ENCODE measurements at places on chromosomes 3 and 15. TPM values are rescaled to one million over a fixed set of nuclear protein-coding genes. Genes with fewer than 3 reads are reported as not detected.
A peak's percentile ranks its signal among the peaks of the same experiment; 100 is the strongest.

DNA sequence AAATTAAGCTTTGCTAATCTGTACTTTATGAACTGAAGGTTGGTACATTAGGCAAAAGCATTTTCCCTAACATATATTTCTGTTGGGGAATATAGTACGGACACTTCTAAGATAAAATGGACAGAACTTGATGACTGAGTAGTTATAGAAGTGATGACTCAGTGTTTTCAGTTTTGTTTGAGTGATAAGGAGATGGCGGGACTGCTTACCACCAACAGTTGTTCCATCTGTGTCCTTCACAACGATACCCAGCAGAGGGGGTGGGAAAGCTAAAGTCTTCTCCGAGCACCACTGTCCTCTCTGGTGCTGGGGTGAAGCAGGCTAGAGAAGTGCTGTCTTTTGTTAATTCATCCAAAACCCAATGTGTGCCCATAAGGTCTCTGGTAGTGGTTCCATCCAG is 195.8 kb downstream of the CD47 start:
- ATAC-seq: peak; percentile 69

DNA sequence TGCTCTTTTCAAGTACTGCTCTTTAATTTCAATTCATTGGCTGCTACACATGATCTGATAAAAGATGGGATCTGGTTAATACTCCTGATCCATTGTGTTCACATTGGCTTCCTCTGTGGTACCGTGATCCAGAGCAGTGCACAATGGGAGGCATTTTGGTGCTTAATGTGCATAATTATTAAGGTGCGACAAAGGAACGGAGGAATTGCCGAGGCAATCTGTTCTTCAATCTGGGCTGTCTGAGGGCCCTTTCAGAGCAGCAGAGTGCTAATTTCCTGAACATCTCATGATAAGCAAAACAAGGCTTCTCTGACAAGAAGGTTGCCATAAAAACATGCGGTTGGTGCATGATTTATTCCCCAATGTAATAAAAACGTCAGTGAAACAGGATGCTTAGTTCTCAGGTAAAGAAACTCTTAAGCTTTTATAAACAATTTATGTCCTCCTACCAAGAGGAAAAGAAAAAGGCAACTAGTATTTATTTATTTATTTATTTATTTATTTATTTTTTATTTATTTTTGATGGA is 64.0 kb upstream of the EPHA3 start:
- ATAC-seq: no peak

- ATAC-seq: no peak
Measured at GRCh38 chr15:26739791-26740190, 33.1 kb downstream of the GABRB3 start.

Gene PLSCR2
- not detected for total RNA-seq

DNA sequence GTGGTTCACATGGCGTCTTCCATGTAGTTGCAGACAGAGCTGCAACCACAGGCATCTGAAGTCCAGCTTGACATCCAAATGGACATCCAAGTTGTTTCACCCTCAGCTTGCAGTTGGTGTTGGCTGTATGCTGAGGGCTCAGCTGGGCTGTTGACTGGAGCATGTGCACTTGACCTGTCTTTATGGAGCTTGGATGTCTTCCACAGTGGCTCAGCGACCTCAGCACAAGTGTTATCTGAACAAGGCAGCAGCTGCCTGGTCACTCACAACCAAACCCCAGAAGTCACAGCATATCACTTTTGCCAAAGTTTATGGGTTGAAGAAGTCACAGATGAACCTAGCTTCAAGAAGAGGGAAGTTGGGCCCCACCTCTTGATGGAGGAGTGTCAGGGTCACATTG is 92.9 kb downstream of the TPRA1 start:
- no peak for ATAC-seq

DNA sequence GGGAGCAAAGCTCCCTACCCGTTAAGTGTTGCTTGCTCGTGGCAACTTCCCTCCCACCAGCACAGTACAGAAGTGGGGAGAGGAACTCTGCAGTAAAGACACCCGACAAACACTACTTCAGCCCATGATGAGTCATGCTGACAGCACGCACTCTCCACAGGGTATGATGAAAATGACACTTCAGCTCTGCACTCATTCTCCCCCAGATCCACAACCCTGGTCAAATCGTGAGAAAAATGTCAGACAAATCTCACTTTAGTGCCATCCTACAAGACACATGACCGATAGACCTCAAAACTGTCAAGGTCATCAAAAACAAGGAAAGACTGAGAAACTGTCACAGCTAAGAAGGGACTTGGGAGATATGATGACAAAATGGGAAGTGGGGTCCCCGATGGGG is 278.9 kb downstream of the OCA2 start:
- ATAC-seq: no peak

Gene ALDH1A3
- total RNA-seq: not detected

DNA sequence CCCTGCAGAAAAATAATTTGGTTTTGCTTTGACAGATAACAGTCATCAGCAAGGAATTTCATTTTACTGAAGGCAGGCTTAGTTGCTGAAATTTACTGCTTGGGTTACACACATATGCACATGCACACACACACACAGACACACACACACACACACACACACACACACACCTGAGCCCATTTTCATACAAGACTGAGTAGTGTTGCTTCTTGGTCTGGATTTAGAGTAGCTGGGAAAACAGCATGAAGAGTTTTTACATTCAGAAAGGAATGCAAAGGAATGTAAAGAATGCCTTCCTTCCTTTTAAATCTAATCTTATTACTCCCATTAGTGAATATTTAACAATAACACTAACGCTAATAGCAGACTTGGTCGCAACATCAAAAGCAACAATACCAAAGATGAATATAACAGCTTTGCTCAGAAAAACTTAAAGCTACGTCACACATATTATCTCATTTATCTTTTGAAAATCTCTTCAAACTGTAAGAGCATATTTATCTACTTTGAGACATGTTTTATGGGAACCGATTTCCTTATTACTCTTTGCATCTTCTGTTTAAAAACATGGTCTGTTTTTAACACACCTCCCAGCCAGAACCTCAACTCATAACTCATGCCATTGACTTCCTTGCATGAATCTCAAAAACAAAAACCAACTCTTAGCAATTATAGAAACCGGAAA is 32.5 kb downstream of the RFTN1 start:
- peak; percentile 16 for ATAC-seq

- ATAC-seq: no peak
Measured at GRCh38 chr15:43144512-43144911, 11.1 kb downstream of the TMEM62 start.

- no peak for ATAC-seq
Measured at GRCh38 chr15:60313906-60314305, 83.9 kb downstream of the ANXA2 start.

- no peak for ATAC-seq
Measured at GRCh38 chr3:194939532-194939909, 253.8 kb downstream of the FAM43A start.

GRCh38 chr3:183260167-183260904 is 7.3 kb downstream of the B3GNT5 start:
- no peak for ATAC-seq

- no peak for ATAC-seq
Measured at GRCh38 chr3:46655271-46655670, 38.2 kb downstream of the ALS2CL start.

- ATAC-seq: no peak
Measured at GRCh38 chr3:170713653-170714052, 127.8 kb upstream of the SLC7A14 start.

- no peak for ATAC-seq
Measured at GRCh38 chr15:47756872-47757271, 39.6 kb downstream of the SEMA6D start.

Gene ILDR1
- total RNA-seq: 1.4 TPM

All from activated T-helper 17 cell treated with anti-CD3 and anti-CD28 coated beads, Interleukin-2, amount 50 U/mL, for 72 hours (primary cell).